NCI-H446 (cell line): ENCODE measurements at places on chromosomes 11 and 22.

DNA sequence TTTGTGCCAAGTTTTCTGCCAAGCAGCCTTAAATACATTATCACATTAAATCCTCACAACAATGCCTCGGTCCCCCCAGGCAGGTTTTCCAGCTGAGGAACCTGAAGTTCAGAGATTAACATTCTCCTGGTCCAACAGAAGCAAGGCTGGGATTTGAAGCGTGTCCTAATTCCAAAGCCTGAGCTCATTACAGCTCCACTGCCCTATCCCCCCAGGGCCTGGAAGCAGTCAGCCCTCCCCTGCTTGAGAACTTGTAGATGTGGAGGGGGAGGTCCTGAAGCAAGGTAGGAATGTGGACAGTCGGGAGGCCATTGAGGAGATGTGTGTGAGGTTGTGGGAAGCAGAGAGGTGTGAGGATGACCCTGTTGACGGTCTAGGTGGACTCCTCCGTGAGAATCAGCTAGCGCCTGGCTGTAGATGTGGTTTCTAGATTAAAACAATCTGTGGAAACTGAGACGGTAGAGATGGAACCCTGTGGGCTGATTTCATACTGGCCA lies 8.1 kb downstream of the GRAMD1B start:
- no peak for DNase-seq

DNA sequence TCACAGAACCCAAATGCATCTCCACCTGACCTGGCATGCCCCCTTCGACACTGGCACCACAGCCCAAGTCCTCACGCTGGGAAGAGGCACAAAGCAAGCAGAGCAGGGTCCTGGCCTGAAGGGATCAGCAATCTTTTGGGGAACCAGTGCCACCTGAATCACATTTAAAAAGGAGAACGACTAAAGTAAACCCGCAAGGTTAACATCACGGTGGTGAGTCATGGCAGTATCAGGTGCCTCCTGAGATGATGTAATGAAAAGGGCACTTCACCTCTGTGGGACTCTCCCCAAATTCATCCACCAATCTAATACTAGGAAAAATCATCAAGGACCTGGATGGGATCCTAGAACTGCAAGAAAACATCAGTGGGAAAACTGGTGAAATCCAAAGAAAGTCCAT lies 44.9 kb downstream of the PACSIN2 start:
- DNase-seq: no peak

- DNase-seq: no peak
Observed at GRCh38 chr22:38468443-38469305, 778 bp downstream of the KDELR3 start.

DNA sequence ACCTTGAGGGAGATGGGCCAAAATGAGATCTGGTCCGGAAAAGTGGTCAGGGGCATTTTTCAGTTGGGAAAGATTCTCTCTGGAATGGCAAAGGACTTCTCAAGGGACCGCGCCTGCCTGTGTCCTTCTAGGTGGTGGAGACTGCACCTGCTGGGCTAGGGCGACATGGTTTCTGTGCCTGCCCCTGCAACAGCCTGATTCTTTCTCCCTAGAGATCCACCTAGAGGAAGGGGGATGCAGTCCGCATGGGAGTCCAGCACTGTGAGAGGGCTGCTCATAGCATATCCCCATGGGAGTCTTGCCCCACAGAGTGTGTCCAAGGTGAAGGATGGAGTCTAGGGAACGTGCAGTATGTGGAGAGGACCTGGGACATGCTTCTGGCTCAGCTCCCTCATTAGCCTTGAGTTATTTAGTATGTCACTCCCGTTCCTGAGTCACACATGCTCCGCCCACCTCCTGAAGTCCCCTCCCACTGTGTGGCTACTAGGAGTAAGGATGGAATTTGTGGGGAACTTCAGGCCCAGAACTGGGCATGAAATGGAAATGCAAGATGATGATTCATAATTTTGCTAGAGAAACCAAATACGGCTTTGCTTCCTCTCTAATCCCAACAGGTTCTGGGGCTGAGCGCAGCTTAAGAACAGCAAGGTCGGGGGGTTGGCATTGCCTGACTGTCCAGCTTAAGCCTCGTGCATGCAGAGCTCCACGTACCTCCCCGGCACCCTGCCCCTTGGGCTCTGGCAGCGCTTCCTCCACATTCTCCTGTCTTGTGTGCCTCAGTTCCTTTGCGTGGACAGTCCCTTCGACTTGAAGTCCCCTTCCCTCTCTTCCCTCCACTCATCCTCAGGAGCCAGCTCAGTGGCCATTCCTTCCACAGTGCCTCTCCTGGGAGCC lies 35.0 kb downstream of the GRIK4 start:
- DNase-seq: peak; percentile 46

DNA sequence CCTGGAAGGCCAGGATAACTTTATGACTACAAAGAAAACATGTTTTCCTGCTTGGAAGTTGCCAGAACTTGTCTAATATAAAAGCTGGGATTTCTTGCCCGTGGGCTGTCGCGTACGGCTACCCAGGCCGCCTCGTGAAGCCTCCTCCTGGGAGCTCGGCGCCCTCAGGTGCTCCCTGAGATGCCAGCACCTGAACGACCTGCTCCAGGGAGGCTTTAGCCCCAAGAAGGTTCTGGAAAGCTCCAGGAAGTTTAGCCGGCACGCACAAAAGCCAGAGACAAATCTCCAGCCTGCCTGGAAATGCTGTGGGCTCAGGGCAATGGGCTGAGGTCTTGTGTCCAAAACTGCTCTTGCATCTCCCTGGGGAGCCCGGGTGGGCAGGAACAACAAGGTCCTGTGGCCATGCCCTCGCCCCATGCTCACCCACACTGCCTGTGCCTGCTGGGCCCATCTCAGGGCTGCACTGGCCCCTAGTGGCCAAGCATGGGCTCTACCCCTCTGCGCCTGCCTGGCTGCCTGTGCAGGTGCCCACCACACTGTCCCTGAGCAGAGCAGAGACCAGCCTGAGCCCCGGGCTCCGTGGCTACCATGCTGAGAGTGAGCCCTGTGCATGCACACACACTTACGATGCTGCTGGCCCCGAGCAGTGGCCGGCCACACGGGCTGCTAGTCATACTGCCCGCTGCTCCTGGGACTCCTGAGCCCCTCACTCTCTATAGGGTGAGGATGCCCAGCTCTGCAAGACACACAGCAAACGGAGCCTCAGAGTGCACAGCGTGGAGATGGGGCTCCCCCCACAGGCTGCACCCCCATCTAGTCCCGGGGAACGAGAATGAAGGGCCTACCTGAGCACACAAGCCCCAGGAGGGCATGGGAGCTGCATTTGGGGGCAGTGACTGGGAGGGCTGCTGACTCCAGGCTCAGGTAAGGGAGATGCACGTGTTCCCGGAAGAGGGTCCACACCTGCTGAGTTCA lies 4.9 kb upstream of the CELSR1 start:
- peak; percentile 58 for DNase-seq

DNA sequence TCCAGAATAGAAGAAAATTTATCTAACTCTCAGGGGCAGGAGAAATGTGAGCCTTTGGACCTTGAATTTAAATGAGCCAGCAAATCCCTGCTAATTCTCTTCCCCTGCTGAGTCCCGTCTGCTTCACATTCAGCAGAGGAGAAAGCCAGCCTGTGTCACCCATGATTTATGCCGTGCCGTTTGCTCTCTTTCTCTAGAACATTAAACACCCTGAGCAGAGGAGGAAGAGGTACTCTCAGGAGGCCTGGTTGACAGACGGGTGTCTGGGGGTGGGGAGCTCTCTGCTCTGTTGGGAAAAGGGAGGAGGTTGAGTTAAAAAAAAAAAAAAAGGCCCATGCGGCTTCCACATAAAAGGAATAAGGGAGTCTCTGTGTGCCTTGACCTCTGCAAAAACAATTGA lies 11.3 kb upstream of the MTMR3 start:
- DNase-seq: peak; percentile 83

DNA sequence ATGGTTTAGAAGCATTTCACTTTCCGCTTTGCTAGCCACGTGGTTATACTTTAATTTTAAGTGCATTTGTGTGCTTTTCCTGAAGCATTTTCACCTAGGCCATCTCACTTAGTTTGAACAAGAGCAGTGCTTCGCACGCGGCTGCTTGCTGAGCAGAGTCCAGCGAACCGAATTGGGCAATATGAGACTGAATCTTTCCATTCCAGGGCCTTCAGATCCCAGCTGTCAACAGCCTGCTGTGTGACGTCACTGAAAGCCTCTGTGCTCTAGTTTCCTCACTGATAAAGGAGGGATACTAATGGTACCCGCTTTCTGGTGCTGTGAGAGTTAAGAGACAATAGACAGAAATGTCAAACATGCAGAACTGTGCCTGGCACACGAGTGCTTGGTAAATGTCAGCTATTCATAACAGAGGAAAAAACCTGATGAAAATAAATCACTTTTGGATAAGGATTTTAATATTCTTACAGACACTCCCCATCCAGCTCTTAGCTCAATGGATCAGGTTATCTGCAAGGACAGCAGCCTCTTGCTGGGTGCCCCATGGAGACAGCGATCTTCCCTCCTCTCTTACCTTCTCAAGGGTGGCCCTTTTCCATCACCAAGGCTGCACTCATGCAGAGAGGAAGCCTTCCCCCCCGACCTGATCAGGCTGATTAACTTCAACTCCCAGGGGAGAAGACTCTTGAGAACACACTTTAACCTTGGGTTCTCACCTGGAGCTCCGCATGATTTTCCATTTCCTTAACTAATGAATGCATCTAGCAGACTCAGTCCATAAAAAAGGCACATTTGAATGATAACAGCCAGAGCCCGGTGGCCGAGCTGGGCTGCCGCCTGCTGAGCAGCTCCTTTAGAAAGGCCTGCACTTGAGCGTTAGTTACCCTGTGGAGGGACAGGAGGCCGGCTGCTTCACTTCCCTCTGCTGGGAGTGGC lies 3.5 kb upstream of the GLB1L3 start:
- DNase-seq: no peak

DNA sequence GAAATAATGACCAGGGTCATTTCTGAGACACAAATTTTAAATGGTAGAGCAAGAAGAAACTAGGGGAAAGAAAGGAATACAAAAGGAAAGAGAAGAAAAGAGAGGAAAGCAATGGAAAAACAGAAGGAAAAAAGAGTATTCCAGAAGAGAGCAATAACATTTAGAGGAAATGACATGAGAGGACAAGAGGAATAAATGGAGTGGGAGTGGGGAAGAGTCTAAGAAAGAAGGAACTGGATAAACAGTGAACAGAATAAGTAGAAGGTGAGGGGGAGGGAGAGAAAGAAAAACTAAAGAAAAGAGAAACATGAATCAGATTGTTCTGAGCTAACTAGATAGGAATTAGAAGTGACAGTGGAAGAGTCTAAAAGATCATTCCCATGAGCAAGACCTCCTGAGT lies 28.4 kb downstream of the PRDM10 start:
- no peak for DNase-seq

DNA sequence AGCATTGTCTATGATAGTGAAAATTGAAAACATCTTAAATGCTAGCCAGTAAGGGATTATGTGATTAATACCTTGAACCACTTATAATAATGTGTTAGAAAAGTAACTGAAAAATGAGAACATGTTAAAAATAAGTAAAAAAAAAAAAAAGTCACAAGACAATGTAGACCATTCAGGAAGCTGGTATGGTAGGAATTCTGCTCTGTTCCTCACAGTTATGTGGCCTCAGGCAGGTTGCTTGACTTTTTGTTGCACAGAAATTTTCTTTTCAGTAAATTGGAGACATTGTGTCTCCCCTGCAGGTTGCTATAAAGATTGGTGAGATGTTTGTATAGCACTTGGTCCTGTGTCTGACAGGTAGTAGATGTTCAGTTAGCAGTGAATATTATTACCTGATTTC lies 17.3 kb upstream of the PLET1 start:
- no peak for DNase-seq

- DNase-seq: peak; percentile 95
Observed at GRCh38 chr22:45329530-45329936, 19.8 kb downstream of the FAM118A start.

DNA sequence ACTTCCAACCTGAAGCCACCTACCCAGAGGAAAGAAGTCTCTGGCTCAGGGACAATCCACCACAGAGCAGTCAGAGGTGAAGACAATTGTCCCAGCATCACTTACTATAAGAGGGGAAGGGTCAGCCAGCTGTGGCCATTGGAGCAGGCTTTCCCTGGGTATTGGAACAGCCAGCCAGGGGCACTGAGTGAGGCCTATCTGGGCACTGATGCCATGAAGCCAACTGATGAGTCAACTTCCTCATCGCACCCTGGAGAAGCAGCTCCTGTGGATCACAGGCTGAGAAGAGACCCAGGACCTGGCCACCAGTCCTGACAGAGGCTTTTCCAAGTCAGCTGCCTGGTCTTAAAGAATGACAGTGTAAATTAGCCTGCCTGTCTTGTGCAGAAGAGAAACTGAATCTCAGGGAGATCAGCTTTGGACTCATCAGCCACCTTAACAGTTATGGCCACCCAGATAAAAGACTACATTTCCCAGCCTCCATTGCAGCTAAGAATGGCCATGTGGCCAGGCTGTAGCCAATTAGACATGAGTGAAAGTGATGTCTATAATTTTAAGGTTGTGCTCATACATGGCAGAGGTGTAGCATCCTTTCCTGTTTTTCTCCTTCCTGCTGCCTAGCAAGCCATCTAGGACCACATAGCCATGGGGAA lies 19.0 kb downstream of the CHST1 start:
- DNase-seq: no peak

DNA sequence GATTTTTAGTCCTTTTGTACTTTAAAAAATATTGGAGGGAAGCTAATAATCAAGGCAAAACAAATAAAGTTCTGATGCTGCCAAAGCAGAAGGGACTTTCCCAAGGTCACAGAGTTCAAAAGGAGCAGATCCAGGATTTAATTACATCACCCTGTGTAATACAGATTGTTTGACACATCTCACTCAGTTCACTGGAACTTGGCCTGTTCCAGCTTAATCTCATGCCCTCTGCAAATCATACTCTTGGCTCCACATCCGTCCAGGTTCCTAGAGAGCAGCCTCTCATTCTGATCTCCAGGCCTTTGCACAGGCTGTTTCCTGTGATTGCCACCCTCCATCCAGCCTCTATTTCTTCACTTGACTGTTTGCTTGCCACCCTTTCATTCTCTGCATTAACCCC lies 151.7 kb downstream of the SPON1 start:
- DNase-seq: no peak

- no peak for DNase-seq
Observed at GRCh38 chr11:80629466-80629865, 1188.6 kb upstream of the TENM4 start.

DNA sequence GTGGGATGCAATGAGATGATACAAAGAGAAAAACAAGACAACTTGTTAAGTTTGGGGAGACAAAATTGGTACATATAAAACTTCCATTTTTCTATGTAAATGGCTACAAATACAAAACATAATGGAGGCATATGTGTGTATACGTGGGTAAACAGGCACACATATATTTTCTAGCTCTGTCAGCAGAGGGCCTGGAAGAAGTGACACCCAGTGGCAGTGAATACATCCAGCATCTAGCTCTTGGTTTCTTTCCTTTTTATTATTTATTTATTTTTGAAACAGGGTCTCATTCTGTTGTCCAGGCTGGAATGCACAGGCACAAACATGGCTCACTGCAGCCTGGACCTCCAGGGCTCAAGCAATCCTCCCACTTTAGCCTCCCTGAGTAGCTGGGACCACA lies 5.0 kb upstream of the RASL10A start:
- no peak for DNase-seq

- no peak for DNase-seq
Observed at GRCh38 chr11:15852179-15852578, 504.2 kb downstream of the SOX6 start.

- DNase-seq: peak; percentile 19
Observed at GRCh38 chr22:26066534-26066933, 102.7 kb upstream of the SEZ6L start.

GRCh38 chr11:8202516-8203413 lies 33.9 kb upstream of the RIC3 start:
- DNase-seq: no peak
